ENCODE measurements at places on chromosomes 2 and 18.

- DNase-seq: no peak
Observed at GRCh38 chr18:47842836-47843235, 87.6 kb downstream of the SMAD2 start.

- DNase-seq: peak; percentile 12
Observed at GRCh38 chr2:144201868-144202468, 318.0 kb downstream of the ZEB2 start.

GRCh38 chr18:5164903-5165302, 32.2 kb downstream of the AKAIN1 start:
- no peak for DNase-seq

DNA sequence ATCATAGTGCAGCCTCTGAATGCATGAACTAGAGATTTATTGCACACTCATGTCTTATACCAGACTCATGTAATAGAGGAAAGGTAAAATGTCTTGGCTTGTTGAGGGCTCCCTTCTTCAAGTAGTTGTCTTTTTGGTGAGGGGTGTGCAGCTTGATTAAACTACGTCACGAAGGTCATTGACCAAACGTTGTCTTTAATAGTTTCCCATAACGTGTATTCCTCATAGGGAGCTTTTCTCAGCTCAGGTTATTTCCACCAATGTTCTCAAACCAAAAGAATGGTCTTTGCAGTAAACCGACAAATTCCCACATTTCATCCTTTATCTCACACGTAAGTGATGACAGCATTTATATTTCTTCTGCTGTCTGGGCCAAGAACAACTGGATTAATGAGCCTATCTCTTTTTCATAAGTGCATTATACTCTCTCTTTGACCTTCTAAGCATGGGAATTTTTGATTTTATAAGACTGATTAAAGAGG, 547.7 kb upstream of the ZEB2 start:
- DNase-seq: no peak

GRCh38 chr2:156956161-156956560, 301.3 kb upstream of the GALNT5 start:
- no peak for DNase-seq

GRCh38 chr18:59056706-59057492, 82.8 kb upstream of the SEC11C start:
- DNase-seq: peak; percentile 80

- peak; percentile 12 for DNase-seq
Observed at GRCh38 chr2:70085711-70086277, 1.5 kb upstream of the PCBP1 start.

DNA sequence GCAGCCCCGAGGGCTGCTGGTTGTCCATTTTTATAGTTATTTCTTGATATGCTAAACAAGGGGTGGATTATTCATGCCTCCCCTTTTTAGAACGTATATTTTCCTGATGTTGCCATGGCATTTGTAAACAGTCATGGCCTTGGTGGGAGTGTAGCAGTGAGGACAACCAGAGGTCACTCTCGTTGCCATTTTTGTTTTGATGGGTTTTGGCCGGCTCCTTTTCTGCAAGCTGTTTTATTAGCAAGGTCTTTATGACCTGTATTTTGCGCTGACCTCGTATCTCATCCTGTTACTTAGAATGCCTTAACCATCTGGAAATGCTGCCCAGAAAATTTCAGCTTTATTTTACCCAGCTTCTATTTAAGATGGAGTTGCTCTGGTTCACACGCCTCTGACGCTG, 825.8 kb upstream of the CDH2 start:
- DNase-seq: no peak

DNA sequence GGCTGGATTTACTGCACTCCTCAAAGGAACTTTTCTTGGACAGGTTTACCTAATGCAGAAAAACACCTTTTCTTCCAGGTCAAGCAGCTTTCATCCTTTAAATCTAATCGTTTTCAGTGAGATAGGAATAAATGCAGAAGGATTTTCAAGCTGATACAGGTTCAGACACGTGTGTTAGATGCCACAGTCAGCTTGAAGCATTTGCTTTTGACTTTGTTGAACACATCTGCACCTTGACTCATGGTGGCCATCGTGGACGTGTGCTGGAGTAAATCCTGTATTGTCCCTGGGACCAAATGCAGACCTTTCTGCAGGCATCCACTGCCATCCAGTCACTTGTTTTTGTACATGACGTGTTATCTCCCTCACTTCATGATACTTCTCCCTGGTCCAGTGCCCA, 61.9 kb downstream of the KLHL29 start:
- no peak for DNase-seq

DNA sequence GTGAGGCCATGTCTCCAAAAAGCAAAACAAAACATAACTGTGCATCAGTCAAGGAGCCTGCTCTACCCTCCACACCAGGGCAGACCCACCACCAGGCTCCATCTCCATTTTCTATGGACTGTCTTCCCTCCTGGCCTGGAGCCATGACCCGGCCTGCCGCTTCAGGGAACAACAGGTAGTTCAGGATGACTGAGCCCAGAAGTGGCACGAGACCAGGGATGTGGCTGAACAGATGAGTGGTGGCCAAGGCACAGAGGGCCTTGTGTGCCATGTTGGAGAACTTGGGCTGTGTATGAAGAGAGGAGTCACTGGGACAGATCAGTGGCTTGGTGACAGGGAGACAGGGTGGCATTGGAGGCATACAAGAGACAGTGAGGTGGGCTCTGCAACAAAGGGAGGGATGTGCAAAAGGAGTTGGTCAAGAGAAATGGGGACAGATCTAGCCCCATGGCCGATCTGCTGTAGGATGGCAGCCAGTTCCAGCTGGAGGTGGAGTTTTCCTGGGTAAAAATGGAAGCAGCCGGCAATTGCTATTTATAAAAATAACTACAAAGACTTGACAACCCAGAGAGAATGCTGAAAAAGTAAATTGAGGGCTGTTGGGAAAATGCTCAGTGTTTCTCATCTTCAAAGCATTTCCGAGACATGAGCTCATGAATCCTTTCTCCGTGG, 35.0 kb downstream of the TMEM177 start:
- DNase-seq: peak; percentile 34

DNA sequence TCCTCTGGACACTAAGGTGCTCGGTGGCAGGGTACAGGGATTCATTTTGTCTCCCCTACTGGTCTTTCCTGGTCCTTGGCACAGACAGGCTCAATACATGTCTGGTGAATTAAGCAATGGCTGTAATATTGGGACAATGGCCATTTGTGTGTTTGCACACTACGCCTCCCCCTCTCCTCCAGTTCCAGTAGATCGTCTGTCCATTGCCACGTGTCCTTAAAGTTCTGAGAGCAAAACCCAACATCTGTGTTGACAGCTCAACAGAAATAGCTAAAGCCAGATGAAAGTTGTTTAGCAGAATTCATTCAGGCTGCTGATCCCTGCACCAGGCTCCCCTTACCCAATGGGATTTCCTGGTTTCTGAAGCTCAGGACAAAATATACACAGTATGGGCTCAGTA, 9.0 kb upstream of the FABP1 start:
- no peak for DNase-seq

- no peak for DNase-seq
Observed at GRCh38 chr2:62297624-62298010, 101.7 kb downstream of the B3GNT2 start.

- peak; percentile 61 for DNase-seq
Observed at GRCh38 chr2:69715964-69716363, 26.0 kb upstream of the ANXA4 start.

DNA sequence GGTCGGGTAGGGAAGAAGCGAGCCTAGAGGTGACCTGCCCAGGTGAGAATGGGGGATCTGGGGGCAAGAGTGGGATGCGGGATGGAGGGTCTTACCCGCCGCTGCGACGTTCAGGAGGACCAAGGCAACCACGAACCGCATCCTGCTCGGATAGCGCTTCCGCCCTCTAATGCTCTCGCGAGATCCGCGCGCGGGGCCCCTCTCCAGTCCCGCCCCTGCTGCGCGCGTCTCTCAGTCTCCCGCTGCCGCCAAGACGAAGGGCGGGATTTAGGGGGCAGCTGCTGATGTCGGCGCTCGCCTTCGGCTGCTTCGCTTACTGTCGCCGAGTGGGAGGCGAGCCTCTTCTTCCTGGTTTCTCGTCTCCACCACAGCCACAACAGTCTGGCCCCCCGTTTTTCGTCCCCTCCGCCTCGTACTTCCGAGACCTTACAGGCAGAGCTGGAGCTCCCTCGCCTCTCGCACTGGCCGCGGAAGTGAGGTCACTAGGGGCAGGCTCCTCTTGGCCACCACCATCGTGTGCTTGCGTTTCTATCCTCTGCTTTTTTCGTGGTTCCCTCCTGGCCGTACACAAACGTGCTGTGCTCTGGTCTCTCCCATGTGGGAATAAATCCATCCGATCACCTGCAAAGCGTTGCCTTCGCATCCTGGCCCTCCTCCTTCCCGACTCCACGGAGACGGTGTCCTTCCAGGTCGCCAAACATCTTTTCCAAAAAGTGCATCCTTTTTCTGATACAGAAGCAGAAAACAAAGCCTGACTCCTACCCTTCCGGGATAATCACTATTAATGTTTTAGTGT, at the start of gene TGOLN2:
Gene TGOLN2 (minus strand): TSS at position 168 of the 796 bp plus-strand sequence. CDS start 27 bp downstream, at position 141.
- DNase-seq: peak; percentile 96

DNA sequence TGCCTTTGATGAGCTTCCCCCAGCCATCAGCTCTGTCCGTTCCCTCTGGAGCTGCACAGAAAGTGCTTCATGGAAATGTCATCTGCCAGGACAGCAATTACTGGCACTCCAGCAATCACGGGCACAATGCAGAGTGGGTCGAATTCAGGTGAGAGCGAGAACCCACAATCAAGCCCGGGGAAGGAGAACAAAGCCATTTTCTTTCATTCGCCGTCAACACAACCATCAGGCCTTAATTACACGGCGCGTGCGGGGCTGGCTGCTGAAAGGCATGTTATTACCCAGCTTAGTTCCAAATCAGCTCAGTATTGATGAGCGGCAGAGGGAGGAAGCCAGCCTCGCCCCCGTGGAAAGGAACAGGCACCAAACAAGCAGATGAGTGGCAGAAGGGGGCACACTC, 143.9 kb downstream of the MYT1L start:
- DNase-seq: no peak

DNA sequence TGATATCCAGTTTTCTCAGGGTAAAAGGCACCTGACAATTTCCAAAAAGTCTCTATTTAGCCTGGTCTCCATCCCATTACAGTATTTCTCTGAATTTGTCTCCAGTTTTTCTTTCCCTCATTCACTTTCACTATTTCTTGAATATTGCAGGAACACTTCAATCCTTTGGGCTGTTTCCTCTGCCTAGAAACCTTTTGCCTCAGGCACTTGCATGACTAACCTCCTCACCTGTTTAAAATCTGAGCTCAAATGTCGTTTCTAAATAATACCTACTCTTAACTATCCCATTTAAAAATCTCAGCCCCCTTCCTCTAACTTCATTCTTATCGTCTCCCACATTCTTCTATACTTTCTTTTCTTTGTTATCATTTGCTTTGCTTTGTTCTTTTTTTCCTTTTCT, 9.0 kb downstream of the SCN2A start:
- DNase-seq: no peak

DNA sequence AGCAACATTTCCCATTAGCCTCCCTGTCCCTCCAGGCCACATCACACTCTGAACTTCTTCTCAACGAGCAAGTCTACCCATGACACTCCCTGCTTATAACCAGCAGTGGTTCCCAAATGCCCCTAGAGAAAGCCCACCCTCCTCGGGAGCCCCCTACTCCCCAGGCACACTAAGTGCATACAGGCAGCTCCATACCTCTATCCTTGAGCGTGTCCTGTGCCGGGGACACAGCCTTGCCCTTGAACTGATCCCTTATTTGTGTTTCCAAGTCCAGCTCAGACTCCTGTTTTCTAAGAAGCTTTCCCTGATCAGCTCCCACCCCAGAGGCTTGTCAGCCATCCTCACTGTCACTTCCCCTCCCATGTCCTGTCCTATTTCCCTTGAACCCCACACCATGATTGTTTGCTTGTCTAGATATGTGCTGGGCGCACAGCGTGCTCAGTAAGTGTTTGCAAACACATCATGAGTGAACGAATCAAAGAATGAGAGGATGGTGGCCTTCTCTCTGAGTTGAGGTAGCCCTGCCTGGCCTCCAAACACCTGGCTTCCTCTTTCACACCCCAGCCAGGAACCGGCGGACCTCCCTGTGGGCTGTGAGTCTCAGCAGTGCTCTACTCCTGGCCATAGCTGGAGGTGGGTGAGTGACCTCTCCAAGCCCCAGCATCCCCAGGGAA, 2.1 kb downstream of the TEX51 start:
- no peak for DNase-seq
